Stimulated activated naive CD4-positive, alpha-beta T cell (primary cell): ENCODE measurements at places on chromosomes 5 and 9.

DNA sequence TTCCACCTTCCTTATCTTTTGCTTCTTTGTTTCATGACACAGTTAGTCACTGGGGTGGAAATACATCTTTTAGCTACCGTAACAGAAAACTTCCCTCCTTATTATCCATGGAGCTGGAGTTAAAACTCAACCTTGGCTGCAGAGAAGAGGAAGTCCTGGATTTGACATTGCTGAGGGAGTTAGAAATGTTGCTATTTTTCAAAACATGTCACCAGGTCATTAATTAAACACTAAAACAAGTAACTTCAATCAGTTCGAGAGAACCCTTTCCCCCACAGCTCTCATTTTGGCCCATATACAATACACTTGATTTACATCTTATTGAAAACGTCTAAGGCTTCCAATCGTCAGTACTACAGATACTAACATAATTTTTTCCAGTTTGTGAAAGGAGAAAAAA is 237.9 kb upstream of the CD180 start:
- DNase-seq, result no peak

DNA sequence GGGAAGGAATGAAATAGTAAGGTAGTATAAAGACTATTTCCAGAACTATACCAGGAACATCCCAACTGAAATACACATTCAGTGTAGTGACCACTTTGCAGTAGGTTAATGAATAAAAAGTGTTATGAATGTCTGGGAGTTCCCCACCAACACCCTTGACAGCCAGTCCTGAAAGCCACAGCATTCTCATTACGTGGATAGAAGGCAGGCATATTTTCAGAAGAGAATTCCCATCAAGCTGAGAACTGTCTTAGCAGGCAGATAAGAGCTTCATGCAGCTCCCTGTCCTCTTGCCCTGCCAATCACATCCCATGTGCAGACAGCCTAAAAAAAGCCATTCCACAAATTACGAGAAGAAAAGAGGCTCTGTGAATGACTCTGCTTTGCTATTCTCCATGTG is 695.0 kb downstream of the DTWD2 start:
- DNase-seq, result no peak

DNA sequence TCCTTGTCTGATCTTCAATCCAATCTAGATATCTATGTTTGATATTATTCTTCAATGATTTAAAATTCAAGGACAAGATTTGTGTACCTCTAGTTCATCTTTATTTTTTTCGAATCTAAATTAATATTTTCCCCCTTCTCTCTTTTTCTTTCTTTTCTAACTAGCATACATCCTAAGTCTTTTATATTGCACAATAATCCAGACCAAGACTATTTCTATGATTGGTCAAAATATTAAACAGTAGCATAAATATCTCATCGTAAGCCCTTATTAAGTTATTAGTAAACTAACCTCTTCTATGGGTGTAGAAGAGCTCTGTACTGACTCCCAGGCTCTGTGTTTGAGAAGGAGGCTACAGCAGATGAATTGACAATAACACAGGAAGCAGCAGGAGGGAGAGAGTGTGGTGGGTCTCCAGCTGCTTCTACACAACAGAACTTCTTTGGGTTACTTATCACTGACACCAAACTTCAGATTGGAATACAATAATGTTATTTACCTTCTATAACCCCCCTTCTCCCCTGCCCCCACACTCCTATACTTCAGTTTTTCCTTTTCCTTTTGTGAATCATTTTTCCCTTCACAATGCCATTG is 11.9 kb upstream of the PLCXD3 start:
- DNase-seq, result no peak

DNA sequence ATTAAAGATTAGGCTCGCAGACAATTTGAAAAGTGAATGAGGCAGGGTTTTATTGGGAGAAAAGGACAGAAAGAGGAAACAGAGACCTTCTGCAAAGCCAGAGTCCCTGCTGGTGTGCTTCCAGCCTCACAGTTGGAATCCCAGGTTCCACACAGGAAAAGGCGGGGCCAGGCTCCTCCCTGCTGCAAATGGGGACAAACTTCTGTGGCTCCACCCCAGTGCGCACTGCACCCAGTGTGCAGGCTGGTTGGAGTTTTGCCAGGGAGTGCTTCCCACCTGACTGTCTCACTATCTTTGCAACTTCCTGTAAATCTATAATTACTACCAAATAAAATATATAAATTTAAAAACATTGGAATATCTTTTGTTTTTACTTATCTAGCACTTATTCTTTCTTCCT is 386.0 kb upstream of the GRIN3A start:
- no peak for DNase-seq

- no peak for DNase-seq
Measured at GRCh38 chr5:32909207-32909606, 198.1 kb downstream of the NPR3 start.
